WTC11 (cell line): ENCODE measurements at places on chromosomes 7 and 10.

- DNase-seq: no peak
Measured at GRCh38 chr7:158649279-158649678, 55.3 kb downstream of the NCAPG2 start.

DNA sequence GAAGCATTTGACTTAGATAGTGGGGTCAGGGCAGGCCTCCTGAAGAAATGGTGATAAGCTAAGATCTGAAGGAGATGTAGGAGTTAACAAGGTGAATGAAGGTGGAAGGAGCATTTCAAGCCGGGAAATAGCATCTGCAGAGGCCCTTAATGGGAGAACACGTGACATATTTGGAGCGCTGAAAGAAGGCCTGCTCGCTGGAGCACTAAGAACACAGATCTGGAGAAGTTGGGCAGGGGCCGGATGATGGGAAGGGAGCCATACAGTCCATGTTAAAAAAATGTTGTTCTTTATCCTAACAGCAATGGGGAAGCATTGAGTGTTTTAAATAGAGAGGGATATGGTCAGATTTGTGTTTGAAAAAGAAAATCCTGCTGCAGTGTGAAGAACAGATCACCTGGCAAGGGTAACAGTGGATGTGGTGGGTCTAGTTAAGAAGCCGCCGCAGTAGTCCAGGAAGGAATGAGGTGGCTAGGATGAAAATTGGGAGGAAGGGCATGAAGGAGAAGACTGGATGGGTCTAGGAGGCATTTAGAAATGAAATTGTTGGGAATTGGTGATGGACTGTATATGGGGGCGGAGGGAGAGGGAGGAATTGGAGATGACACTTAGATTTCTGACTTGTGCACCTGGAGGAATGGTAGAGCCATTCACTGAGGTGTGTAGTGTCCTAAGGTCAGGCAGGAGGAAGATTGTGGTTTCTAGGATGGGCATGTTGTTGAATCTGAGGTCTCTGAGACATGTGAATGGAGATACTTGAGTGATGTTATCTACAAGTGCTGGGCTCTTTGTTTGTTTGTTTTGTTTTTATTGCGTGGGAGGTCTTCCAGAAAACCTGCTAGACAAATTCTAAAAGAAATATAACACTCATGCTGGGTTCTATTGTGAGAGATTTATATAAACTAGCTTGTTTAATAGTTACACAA is 58.4 kb downstream of the MET start:
- no peak for DNase-seq

DNA sequence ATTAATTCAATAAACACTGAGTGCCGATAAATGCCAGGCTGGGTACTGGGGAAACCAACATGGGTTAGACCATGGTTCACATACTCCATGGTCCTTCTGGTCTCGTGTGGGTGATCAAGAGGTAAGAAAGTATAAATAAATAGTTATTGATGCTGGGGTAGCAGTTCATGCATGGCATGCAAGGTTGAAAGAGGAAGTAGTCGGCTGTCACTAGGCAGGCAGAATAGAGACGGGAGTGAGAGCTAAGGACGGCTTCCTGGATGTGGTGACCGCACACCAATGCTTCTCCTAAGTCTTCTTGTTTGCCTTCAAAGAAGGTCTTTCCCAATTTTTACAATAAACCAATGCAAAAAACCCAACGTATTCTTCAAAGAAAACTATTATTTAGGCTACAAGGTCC is 208.6 kb downstream of the ADAM12 start:
- no peak for DNase-seq

GRCh38 chr7:25876092-25876491 is 275.9 kb upstream of the NFE2L3 start:
- no peak for DNase-seq

DNA sequence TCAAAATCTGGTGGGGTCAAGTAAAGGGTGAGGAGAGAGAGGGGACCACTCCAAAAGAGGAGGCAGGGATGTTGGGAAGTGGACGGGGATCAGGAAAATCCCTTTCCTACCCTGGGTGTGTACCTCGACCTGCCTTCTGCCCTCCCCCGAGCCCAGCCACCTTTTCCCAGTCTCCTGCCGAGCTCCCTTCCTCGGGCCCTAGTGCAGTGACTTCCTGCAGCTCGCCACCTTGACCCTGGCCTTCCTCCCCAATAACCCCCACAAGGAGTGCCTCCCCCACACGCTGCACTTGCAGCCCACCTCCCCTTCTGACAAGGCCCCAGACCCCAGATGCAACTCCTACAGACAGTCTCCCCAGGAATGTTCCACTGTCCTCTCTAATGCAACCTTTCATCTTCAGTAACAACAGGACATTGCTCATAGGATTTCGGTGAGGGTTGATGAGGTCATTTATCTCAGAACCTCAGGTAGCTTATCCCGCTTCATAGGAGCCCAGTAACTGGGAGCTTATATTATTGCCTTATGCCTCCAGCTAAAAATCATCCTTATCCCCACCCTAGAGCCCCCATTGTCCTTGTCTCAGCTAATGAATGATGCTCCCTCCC is 90.1 kb downstream of the MKI67 start:
- DNase-seq: no peak

GRCh38 chr10:97683556-97684367 is 3.3 kb downstream of the AVPI1 start:
- no peak for DNase-seq

DNA sequence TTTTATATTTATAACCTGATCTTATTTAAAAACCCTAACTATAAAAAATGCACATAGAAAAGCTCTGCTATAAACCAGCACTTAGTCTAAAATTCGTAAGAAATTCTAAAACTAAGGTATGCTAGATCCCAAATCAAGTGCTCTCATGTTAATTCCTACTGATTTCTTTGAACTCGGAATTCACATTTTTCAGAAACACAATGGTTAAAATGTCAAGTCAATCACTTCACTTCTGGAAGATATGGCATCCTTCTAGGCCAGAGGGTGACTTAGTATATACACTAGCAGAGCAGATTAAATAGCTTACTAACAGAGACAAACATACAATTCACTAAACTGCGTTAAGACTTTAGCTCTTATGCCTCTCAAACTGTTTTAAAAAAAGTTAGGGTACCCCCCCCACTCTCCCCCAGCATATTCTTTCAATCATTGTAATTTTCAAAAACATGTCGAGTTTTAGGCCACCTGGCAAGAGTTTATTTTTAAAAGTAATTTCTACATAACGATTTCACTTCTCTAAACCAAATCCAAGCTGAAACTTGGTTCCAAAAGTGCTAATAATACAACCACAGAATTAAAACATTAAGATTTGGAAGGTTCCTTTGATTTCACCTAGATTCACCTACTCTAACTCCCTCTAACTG is 129.4 kb downstream of the NRBF2 start:
- no peak for DNase-seq

DNA sequence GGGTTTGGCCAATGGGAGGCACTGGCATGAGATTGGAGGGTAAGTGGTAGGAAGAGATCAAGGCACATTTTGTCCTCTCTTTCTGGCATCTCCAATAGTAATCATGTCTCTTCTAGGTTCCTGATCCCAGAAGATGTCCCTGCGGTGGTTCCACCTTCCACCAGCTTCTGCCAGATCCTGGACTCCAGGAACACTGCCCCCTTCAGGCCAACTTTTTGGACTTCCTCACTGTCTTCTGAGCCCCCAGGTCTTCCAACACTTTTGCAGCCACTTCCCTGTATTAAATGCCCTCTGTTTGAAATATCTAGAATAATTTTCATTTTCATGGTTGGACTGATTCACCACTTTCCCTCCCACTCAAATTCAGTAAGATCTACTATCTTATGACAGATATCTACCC is 60.9 kb downstream of the BAMBI start:
- peak; percentile 36 for DNase-seq

- peak; percentile 2 for DNase-seq
Measured at GRCh38 chr10:132565516-132566209, 28.1 kb downstream of the INPP5A start.

DNA sequence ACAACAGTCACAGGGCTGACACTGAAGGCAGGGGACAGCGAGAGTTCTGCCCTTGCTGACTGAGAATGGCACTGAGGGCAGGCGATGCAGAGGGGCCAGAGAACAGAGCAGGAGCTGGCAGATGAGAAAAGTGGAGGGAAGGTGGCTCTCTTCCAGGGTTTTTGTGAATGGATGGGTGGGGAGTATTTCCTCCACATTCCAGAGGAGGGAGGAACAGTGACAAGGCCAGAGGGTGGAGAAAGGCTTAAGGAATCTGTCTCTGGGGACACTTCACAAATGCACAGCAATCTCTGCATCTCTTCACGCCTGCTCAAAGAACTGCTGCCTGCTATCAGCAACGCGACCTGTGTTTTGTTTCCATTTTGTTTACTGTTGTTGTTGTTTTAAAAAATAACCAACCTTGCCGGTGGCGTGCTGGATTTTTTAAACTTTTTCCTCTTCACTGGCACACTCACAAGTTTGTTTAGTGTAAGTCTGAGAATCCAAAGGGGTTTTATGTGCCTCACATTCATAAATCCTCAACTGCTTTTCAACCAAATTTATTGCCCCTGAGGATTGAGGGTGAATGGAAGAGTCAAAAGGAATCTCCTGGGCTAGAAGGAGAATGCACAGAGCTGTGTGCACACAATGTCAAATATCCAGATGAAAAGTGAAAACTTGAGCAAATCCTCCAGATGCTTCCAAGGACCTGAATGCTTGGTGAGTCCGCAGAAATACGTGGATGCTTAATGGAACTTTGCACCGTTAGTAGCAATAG is 129.3 kb downstream of the GLI3 start:
- DNase-seq: peak; percentile 37

DNA sequence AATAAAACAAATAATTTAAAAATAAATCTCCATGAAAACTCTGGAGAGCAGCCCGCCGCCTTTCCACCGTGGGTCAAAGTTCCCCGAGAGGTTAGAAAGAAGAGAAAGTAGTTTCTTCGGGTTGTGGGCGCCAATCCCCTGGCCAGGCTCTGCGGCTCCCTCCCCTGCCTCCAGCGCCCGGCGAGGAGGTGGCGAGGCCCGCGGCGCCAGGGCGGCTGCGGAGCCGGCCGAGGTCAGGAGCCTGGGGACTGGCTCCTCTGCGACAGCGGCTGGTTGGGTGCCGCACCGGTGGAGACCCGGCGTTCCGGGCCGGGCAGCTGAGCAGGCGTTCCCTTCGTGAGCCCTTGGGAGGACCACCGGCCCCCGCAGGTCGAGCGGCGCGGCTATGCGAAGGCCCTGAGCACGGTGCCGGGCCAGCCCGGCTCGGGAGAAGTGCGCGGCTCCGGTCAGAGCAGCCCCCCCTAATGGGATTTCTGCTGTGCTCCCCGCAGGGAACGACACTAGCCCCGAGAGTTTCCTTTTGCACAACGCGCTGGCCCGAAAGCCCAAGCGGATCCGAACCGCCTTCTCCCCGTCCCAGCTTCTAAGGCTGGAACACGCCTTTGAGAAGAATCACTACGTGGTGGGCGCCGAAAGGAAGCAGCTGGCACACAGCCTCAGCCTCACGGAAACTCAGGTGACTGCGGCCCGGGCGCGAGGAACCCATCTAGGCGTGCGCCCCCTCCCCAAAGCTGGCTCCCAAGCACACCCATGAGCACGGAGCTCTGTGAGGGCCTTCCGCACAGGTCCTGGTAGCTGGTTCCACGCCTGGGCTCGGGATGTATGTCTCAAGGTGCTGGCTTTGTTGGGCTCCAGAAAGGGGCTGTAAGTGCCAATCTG is 2.8 kb downstream of the EMX2 start:
- DNase-seq: peak; percentile 50

DNA sequence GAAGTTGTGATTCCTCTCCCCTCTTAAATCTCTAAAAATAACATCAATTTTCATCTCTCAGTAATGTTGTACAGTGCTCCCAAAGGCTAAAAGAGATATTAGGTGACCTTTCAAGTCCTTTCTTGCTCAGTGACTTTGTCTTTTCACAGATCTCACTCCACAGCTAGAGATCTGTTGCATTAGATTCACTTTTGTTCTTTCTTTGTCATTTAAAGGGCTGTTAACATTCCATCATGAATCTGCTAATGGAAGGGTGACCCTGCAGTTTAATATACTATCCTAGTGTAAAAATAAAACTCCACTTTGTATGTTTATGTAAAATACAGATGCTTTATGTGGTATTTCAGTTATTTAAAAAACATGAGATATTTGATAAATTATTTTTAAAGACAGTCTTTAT is 30.5 kb downstream of the GNAI1 start:
- no peak for DNase-seq

DNA sequence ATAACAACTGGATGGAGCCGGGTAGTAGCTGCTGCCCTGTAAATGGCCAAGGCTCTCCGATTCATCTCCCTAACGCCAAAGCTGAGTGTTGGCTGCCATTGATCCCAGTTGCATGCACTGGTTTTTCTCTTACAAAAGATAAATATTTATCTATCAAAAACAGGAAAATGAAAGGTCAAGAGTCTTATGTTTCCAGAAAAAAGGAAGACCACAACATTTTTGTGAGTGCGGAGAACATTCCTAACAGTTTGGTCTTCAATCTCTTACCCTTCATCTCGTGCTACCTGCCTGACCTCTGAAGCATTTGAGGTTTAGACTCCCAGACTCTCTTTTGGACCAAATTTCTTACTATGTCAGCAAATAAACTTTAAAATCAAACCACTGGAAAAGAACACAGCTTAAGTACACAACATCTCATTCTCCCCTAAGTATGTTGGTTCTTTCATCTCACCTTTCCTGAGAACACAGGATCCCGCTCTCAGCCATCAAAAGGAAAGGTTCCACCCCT is 61.6 kb downstream of the SORBS1 start:
- no peak for DNase-seq

GRCh38 chr10:73931767-73932619 is 21.1 kb downstream of the PLAU start:
- peak; percentile 38 for DNase-seq

- no peak for DNase-seq
Measured at GRCh38 chr10:114708717-114709335, 50.8 kb upstream of the ABLIM1 start.

- DNase-seq: no peak
Measured at GRCh38 chr7:20362574-20363253, 32.0 kb downstream of the ITGB8 start.

DNA sequence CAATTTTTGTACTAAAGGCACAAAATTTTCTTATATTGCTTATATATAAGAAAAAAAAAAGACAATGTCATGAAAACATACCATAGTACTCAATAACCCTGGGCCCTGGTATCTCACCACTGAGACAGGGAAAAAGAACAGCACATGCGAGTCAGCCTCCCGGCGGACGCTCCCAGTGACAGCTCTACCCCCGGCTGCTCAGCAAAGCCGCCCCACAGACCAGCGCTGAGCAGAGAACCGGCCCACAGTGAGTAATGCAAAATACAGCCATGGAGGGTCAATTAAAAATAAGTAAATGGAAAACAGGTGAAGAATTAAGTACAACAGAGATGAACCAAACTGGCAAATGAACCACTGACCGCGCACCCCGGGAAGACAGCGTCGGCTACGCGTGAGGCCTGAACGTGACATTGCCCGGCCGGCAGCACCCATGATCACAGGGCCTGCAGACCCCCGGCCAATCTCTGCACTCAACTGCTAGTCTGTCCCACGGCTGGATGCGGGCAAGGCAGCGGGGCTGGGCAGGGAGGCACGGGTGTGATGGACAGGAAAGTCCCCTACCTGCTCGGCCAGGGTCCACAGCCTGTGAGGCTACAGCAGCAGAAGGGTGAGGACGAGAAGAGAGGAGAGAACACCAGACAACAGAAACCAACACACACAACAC is 175.9 kb downstream of the ZMYND11 start:
- no peak for DNase-seq

- peak; percentile 12 for DNase-seq
Measured at GRCh38 chr10:61139592-61139953, 195.6 kb upstream of the RHOBTB1 start.
